ENCODE measurements at places on chromosomes 7 and 10.
A peak's percentile ranks its signal among the peaks of the same experiment; 100 is the strongest.

GRCh38 chr7:33905389-33906032 lies at the start of gene BMPER:
TSS of gene BMPER (plus strand) at chr7:33905539. CDS start at chr7:33905614, 75 bp downstream.
- DNase-seq: no peak

- no peak for DNase-seq
Observed at GRCh38 chr10:17506390-17506789, 52.0 kb upstream of the ST8SIA6 start.

DNA sequence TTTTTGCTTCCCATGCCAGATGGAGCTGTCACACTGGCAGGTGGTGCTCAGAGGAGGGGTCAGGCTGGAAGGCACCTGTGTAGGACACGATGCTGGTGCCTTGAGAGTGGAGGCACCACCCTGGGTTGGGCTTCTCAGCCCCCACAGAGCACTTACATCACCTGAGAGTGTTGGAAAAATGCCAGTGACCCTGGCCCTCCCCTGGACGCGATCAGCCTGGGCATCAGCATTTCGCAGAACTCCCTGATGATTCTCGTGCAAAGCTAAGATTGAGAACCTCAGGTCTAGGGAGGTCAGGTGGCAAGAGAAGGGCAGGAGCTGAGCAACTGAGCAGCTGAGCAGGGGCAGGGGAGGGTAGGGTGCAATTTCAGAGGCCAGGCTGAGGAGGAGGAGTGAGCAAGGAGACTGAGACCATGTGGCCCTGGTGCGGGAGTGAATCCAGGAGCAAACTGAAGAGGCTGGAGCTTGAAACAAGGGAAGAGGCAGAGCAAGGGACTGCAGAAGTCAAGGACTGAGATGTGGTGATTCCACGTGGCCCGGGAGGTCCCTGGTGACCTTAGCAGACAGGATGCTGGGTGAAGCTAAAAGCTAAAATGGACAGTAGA lies 24.7 kb upstream of the GRID1 start:
- no peak for DNase-seq

- no peak for DNase-seq
Observed at GRCh38 chr10:47287365-47287802, 12.6 kb upstream of the GDF10 start.

GRCh38 chr10:100978901-100979195 lies 8.4 kb downstream of the MRPL43 start:
- DNase-seq: no peak

DNA sequence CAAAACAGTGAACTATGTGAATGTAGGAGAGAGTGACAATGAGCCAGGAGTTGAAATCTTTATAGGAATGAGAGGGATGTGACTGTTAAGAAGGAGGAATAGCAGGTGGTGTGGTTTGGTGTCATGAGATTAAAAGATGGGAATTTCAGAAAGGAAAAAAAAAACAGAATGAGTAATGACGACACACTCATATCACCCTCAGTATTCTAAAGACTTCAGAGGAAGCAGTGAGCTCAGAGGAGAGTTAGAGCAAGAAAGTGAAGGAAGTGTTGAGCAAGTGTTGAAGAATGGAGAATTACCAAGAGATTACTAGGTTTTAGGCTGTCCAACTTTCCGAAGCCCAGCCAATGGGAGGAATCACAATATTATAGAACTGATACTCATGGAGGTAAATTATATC lies 220.5 kb upstream of the HGF start:
- peak; percentile 5 for DNase-seq

DNA sequence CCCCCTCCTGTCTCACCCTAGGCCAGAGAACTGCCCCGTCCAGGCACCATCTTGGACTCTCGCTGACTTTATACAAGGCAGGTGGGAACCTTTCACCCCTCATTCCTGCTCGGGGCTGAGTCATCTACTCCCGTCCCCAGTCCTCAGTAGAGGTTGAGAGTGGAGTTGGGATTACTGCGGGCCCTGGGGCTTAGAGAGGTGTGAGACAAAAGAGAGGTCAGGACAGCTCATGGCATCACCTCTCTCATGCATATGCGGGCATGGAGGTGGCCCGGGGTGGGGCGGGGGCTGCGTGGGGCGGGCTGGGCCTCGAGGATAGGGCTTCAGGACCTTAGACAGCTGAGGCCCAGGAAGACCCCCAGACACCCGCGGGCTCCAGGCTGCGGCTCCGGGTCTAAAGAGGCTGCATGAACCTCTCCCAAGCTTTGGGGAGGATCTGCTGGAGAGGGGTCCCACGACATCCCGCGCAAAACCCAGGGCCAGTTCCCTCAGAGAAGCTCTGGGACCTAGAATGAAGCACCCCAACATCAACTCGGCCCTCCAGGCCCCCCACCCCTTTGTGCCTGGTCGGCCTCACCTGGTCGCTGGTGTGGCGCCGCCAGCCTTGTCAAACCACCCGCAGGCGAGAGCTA lies 317 bp downstream of the PDZD7 start:
- DNase-seq: no peak

DNA sequence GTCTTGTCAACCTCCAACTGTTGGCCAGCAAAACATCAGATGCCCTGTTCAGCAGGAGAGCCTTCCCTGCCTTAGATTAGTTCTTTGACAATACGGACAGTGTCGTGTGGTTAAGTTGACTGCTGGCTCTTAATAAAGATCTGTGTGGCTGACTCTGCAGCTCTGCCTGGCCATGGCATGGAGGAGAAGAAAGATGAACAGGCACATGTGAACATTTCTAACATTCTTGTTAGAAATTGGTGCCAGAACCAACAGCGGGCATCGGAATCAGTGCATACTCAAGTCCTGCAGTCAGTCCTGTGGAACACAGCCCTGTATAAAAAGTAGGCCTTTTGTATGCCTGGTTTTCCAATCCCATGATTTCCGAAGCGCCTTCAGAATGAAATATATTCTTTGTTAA lies 455.6 kb downstream of the POM121L12 start:
- no peak for DNase-seq

DNA sequence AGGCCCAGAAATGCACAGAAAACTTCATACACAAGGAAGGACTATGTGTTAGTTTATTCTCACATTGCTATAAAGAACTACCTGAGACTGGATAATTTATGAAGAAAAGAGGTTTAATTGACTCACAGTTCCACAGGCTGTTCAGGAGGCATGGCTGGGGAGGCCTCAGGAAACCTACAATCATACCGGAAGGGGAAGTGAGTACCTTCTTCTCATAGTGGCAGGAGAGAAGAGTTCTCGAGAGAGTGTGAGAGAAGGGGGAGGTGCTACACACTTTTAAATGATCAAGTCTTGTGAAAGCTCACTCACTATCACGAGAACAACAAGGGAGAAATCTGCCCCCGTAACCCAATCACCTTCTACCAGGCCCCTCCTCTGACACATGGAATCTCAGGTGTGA lies 16.8 kb upstream of the RAMP3 start:
- no peak for DNase-seq

DNA sequence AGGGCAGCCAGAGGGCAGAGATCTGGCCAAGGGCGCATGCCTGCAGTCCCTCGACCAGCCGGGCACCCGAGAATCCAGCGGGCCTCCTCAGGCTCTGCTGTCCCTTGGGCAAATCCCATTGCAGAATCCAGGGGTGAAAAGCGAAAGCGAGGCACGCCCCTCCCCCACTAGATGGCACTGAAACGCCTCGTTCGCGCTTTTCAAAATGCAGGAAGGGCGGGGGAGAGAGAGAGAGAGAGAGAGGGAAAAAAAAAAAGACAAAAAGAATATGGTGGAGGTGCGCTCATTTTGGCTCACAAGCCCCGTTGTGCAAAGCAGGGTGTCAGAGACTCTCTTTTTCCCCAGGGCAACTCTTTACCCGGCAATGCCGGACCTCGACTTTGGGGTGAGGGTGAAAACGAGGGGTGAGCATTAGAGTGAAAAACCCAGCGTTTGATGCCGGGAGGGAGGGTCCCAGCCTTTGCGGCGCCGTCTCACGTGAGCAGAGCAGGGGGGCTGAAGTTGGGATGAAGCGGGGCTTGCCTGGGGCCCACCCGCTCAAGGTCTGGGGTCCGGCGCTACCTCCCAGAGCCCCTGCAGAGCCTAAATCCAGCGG lies 2.5 kb upstream of the TMEM178B start:
- DNase-seq: no peak

DNA sequence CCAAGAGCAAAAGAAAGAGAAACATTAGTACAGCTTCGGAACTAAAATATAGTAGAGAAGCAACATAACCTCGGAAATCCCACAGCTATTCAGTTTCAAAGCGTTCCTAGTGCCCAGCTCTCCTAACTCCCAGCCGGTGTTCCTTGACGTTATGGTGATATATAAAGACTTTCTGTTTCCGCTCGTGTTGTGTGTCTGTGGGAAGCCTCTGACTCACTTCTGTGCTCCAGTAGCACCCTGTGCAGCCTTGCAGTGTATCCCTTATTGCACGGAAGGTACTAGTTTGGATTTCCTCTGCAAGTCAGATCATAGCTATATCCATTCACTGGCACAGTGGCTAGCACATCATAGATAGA lies 535 bp downstream of the ASAH2B start:
- DNase-seq: peak; percentile 47

DNA sequence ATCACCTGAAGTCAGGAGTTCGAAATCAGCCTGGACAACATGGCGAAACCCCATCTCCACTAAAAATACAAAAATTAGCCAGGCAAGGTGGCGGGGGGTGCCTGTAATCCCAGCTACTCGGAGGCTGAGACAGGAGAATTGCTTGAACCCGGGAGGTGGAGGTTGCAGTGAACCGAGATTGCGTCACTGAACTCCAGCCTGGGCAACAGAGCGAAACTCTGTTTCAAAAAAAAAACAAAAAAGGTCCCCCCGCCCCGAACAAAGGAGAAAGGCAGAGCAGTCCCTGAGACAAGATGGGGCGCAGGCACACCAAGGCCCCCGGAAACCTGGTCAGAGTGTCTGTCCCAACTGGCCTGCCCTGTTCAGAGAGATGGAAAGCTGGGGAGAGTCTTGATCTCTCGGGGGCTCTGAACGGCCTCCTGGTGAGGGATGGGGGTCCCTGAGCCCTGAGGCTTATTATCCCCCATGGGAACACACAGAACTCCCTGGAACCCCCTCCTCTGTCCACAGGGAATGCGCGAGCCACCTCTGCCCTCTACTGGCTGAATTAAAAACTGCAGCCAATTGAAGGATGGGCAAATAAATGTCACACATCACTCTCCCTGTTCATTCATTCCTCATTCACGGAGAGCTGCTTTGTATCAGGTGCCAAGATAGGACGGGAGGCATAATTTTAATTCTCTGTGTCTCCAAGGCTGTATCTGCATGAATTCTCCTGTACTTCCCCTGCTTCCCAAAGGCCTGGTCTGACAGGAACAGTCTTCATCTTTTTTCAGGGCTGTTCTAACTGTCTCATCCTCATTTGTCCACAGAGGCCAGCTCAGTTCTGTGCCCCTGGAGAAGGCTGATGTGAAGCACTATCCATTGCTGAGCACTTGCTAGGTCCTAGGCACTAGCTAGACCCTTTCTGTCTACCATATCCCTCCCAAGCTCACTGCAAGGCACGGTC lies 28.9 kb downstream of the MAT1A start:
- no peak for DNase-seq

DNA sequence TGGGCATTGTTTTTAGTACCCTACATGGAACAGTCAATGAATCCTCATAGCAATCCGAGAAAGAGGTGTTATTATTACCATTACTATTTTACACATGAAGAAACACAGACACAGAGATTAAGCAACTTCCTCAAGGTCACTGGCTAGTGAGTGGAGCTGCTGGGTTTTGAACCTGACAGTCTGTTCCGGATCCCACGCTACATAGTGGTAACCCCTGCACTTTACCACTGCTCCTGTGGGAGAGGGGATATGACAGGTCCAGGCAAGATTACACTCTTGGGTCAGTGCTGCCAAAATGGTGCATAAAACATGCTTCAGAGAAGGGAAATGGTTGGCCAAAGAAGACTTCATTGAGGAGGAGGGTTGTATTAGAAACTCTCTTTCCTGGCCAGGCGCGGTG lies 185.7 kb downstream of the XPNPEP1 start:
- DNase-seq: no peak

- DNase-seq: no peak
Observed at GRCh38 chr10:107614939-107615685, 450.6 kb upstream of the SORCS1 start.

- DNase-seq: no peak
Observed at GRCh38 chr7:75795831-75796285, 17.7 kb downstream of the CCL24 start.

DNA sequence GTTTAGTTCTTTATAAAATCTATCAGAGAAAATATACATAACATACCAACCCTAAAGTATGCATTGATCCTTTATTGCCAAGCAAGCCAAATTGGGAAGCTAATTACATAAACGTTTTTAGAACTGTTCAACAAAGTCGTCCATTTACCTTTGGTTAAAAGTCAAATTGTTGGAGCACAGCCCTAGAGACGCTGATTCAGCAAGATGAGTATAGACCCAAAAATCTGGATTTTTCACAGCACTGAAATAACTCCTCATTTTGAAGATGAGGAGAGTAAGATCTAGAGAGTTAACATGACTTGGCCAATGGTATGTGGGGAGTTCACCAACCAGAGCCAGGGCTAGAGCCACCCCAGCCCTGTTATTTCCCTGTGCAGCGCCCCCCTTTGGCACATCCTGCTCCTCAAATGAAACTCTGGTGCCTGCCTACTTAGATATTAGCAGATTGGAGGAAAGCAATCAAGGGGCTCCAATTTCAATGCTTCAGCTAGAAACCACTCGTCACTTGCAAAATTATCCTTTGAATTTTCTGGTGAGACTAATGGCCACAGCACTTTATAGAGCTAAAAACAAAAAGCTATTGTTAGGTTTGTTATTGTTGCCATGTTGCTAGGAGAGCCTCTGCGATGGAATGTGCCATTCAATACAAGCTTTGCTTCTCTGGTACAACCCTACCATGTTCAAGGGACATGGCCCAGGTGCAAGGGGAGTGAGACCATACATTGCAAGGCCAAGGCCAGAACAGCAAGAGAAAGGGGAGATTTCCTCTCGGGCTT lies 132.6 kb upstream of the ZEB1 start:
- DNase-seq: no peak

DNA sequence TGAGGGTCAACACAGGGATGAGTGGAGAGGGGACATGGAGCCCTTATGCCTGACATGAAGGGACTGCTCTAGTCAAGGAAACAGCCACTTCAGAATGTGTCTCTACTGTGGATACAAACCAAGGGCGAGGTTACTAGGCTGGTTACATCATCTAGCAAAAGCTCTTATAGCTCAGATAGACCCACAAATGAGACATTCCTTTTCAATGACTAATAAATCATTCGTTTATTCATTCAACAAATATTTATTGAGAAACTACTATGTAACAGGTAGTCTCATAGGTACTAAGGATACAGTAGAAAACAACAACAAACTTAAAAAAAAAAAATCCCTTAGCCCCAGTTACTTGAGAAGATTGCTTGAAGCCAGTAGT lies 219.5 kb downstream of the KIAA1217 start:
- no peak for DNase-seq

- no peak for DNase-seq
Observed at GRCh38 chr10:123249894-123250293, 95.7 kb downstream of the BUB3 start.

DNA sequence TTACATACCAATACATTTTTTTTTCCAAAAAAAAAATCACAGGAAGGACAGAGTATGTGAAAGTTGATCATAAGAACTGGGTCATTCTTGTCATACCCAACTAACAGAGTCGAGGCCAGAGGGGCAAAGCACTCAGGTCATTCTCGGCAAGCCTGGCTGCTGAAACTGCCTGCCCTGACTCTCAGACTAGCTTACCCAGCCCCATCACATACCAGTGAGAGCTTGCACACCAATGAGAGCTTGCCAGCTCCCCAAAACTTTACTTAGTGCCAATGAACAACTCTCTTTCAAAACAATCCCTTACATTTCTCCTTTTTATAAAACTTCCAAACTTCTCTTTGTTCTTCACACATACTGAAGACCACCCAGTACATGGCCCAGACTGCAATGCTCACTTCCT lies 48.9 kb downstream of the VOPP1 start:
- no peak for DNase-seq

All from GM04504 (cell line).